Esophagus muscularis mucosa (tissue), 4 donors: ENCODE measurements at places on chromosomes 5 and 9. TPM values are rescaled to one million over a fixed set of nuclear protein-coding genes. Genes with fewer than 3 reads are reported as not detected.

The MYMK gene
- total RNA-seq: not detected

DNA sequence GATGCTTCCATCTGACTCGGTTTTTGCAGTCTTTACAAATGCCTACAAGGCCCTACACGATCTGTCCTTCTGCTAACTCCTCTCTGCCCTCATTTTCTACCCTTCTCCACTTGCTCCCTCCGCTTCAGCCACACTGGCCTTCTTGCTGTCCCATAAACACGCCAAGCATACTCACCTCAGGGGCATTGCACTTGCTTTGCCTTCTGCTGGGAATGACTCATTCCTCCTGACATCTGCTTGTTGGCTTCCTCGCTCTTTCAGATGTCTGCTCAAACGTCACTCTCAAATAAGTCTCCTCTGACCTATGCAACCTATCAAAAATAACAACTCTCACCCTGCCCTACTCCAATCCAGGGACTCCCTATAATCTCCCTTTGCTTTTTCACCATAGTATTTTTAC lies 28.2 kb downstream of the CDC25C start:
- no peak for DNase-seq

GRCh38 chr5:137580030-137580429 lies 80.9 kb upstream of the SPOCK1 start:
- no peak for DNase-seq

- DNase-seq: no peak
Observed at GRCh38 chr5:178332210-178332641, 99.6 kb upstream of the PHYKPL start.

GRCh38 chr9:110027671-110028081 lies 180.3 kb downstream of the C9orf152 start:
- no peak for DNase-seq
